ENCODE measurements at places on chromosomes 11 and 22.

- no peak for DNase-seq
Measured at GRCh38 chr11:47508240-47508957, 44.5 kb downstream of the CELF1 start.

DNA sequence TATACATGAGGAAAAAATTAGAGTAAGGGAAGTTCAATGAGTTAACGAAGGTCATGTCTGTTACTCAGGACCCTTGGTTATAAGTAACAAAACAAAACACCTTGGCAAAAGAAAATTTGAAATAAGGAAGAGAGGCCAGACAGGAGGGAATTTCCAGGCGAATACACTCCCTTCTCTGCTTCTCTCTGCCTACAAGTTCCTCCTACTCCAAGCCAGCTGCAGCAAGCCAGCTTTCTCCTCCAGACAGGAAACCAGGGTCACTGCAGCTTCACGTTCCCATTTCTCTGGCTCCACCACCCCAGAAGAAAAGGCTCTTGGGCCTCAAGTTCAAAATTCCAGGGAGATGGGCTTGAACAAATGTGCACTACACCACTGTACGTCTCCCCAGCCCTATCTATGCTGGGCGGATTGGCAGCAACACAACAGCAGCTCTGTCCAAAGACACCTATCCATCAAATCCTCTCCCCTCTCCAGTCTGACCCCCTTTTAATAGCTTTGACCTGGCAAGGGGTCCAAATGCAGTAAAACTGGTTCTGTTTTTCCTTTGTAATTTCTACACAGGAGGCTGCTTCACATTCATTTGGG is 27.7 kb downstream of the SMCO4 start:
- DNase-seq, result peak; percentile 48

DNA sequence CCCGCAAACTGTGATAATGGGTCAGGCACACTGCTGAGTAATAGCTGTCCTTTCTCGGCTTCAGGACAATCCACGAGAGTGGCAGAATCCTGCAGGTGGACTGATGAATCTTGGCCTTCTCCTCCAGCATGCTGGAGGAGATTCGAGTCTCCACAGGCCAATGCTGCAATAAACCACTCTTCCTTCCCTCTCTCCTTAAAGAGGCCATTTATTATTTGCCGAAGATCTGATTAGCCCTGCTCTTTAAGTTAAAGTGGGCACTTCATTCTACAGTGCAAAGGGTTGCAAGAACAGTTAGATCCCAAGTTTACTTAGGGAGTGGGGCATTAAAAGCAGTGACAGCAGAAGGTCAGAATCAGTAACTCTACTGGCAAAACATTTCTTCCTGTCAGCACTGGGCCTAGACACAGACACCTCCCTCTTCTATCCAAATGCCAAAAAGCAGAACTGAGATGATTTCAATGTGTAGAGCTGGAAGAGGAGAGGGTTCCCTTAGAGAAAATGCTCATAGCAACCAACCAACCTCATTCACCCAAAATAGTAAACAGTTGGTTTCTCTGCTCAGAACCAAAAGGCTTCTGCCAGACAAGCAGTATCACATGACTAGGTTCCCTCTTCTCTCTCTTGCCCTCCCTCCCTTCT is 121.7 kb downstream of the SGSM3 start:
- DNase-seq, result no peak

DNA sequence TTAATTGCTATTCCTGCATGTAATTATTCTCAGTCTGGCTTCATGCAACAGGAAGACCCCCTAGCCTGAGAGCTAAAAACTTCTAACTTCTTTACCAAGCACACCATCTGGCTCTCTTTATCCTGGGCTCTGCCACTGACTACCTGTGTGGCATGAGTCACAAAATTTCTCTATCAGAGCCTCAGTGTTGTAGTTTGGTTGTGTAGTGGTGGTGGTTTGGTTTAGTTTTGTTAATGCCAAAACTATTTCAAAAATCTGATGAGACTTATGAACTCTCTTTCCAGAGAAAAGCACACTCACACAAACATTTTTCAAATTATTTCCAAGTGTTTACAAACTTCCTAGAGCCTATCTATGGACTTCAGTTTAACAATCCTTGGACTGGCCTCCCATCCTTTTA is 7.5 kb upstream of the IL17RA start:
- no peak for DNase-seq

DNA sequence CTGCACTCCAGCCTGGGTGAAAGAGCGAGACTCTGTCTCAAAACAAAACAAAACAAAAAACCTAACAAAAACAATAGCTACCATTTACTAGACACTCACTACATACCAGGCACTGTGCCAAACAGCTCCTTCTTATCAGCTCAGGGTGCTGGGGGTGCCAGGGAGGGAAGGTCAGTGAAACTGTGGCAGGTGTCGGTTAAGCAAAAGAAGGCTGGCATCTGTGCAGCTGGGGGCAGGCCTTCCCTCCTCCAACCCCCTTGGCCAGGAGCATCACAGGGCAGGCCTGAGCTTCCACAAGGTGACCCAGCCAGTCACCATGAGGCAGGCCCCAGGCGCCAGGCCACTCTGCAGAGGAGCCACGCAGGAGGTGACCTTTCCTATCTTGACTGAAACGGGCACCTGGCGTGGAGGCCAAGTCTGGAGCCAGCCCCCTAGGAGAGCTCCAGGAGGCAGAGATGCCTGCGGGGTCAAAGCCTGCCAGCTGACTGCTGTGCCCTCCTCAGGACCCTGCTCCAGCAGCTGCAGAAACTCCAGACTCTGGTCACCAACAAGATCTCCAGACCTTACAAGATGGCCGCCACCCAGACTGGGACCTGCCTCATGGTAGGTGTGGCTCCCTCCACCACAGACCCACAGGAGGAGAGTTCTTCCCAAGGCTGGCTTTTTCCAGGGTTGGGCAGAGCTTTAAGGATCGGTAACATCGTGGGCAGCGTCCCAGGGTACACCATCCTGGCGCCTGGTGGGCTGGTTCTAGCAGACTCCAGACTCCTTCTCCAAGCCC is 31.3 kb upstream of the DGKZ start:
- DNase-seq, result no peak

- DNase-seq, result no peak
Measured at GRCh38 chr22:17827466-17827865, 53.2 kb upstream of the BID start.

- DNase-seq, result no peak
Measured at GRCh38 chr11:1158681-1159487, 1.1 kb downstream of the MUC5AC start.

- no peak for DNase-seq
Measured at GRCh38 chr22:48488611-48489511, 1338.8 kb downstream of the BRD1 start.

GRCh38 chr22:40955571-40955970 is 4.4 kb downstream of the RBX1 start:
- DNase-seq, result no peak

- no peak for DNase-seq
Measured at GRCh38 chr22:35651085-35651484, 2.8 kb downstream of the APOL6 start.

DNA sequence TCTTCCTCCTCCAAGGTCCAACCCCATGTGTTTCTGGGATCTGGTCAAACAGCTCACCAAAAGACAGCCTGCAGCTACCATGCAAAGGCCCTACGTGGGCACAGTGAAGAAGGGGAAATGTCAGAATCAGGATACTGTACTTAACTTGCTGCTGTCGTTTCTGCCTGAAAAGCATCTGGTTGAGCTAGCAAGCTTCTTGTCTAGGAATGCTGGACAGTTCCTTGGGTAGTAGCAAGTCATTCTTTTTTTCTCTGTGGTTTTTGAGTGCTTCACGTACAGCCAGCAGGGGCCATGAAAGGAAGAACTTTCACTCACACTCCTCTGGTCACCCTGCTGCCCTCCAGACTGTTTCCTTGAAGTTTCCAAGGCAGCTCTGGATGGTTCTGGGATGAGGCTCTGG is 24.7 kb downstream of the RCOR2 start:
- no peak for DNase-seq

DNA sequence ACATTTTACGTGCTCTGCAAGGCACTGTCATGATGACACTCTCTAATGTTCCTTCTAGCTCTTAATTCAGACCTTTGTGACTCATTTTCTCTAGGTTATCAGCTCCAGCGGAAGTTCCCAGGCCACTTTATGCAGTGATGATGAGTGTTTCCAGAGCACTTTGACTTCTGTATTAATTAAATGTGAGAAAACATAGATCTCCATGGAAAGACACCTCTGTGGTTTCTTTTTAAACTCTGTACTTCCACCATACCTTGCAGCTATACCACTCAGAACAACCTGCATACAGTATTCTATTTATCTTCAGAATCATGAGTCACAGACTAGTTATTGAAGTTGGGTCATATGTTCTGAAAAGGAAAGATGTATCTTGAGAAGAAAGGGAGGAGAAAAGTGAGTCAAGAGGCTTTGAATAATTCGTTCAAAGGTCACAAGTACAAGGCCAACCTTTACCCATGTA is 175.6 kb upstream of the TENM4 start:
- DNase-seq, result no peak

- DNase-seq, result no peak
Measured at GRCh38 chr11:58742140-58742539, 10.4 kb upstream of the GLYAT start.

- DNase-seq, result no peak
Measured at GRCh38 chr22:36374603-36375024, 13.2 kb downstream of the MYH9 start.

GRCh38 chr11:64060861-64061444 is 25.2 kb downstream of the FLRT1 start:
- DNase-seq, result peak; percentile 89

GRCh38 chr22:22154040-22154439 is 90.5 kb upstream of the VPREB1 start:
- no peak for DNase-seq

GRCh38 chr11:44267006-44267749 is 42.8 kb downstream of the ALX4 start:
- DNase-seq, result no peak

DNA sequence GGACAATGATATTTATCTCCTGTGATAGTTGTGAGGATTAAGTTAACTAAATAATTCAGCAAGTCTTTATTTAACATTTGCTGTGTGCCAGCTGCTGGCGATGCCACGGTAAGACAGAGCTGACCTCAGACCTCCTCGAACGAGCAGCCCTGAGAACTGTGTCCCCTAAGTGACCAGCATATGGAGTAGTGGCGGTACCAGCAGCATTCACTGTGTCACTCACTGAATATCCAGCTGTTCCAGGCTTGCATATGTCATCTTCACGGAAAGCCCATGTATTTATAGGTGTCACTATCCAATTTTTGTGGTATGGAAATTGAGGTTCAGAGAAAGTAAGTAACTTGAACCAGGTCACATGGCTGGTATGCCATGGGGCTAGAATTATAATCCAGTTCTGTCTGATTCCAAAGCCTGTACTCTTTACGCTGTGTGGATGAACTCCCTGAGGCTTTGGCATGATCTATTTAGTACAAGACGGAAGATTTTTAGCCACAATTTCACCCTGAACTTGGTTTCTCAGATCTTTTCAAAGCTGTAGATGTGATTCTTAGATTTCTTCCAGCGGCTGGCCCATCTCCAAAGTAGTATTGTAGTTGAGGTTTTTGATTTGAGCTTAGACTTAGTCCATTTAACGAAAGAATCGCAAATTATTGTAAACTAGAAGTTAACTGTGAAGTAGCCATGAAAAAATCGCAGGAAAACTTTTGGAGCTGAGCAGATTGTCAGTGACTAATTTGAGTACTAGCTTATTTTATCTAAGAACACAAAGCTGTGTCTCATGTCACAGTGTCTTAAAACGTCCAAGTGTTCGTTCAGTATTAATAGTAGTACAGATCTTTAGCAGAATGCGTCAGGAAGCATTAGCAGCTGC is 49.4 kb upstream of the MYO18B start:
- DNase-seq, result no peak

DNA sequence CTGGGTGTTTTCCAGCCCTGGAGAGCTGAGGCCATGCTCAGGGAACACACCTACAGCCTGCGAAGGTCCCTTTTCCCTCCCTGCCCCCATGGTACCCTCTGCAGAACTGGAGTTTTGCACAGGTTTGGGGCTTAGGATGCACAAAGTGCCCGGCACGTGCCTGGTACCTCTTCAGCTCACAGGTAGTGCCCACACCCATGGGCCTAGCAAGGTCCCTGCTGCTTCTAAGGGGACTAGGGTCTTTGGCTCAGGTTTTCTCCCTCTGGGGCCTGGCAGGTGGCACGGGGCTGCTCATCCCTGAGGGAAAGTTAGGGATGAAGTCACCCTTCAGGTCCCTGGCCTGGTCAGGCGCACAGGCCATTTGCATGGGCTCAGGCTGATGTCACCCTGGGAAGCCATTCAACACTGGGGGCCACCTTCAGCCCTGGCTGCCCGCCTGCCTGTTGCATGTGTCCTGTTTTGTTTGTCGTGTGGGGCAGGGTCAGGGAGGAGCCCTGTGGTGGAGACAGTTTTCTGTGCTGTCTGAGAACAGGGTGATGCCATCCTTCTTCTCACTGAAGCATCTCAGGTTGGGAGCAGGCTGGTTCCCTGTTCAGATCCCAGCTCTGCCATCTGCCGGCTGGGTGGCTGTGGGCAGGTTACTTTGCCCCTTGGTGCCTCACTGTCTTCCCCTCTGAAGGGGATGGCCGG is 68.3 kb upstream of the CRYBB3 start:
- DNase-seq, result no peak

DNA sequence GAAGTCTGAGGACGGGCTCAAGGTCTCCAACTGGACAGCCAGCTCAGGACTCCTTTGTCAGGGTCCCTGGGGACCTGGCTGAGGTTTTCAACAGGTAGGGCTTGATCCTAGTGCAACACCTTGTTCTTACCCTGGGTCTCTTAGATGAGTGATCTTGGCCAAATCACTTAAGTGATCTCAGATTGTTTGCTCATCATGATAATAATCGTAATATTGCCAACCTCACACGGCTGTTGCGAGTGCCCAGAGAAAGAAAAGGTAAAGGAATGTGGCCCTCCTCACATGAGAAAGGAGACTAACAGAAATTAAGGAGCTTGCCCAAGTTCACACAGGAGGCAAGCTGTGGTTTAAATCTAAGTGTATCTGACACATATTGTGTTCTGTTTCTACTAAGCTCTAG is 28.5 kb downstream of the POU2AF3 start:
- no peak for DNase-seq

DNA sequence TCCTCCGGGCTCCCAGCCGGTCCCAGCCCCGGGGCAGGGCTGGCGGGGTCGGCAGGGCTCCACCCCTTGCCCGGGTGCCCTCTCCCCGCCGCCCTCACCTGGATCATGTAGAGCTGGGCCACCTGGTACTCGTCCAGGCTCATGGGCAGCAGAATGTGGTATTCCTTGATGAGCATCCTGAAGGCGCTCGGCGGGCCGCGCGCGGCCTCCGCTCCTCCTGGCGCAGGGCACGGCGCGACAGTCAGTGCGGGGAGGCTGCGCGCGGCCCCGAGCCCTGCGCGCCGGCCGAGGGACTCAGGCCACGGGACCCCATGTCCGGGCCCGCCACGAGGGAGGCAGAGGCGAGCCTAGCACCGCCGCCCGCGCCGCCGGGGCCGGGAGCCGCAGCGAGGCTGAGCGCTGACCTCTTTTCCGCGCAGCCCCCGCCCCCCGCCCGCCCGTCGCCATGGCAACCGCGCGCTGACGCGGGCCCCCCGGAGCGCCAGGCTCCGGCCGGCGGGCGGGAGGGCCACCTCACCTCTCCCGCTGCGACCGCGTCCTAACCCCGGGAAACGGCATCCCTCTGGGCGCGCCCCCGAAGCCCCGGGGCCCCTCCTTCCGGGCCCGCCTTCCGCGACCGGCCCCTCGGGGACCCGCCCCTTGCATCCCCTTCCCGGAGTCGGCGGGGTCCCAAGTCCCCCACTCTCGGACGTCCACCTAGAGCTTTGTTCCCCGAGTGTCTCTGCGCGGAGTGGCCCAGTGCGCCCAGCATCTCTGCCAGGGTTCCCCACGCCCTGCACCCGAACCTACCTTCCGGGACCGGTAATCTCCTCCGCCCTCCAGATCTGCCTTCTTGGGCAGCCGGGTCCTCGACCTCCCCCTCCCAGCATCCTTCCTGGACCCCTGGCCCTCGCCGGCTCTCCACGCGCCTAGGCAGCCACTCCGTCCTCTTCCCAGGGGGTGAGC is 886 bp downstream of the PITPNM1 start:
- DNase-seq, result peak; percentile 35

- no peak for DNase-seq
Measured at GRCh38 chr11:90722552-90723190, 499.8 kb upstream of the CHORDC1 start.
